ENCODE measurements at places on chromosomes 2 and 18. TPM values are rescaled to one million over a fixed set of nuclear protein-coding genes. Genes with fewer than 3 reads are reported as not detected.

Gene TDRD15
- total RNA-seq: not detected

- no peak for DNase-seq
Measured at GRCh38 chr2:18668221-18668620, 78.9 kb upstream of the NT5C1B start.

Gene PSME4
- 76.4 TPM for total RNA-seq

Gene CKAP2L
- total RNA-seq: 25.6 TPM

- no peak for DNase-seq
Measured at GRCh38 chr2:221293949-221294742, 278.0 kb downstream of the EPHA4 start.

- DNase-seq: no peak
Measured at GRCh38 chr2:86142436-86143257, 36.6 kb downstream of the PTCD3 start.

DNA sequence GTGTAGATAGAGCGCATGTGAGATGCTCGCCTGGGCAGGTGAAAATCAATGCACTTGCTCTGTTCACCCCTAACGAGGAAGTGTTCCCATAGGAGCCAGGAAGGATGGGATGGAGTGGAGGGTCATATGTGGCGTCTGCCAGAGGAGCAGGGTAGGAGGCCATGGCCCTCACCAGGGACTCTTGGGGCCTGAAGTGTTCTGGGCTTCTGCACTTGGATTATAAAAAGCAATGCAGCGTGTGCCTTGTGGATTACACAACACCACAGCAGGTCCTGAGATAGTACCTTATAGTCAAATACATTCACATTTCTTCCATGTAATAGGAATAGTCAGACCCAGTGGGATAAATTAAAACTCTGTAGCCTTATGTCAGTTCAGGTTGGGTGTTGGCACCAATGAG, 100.1 kb downstream of the CABLES1 start:
- DNase-seq: no peak
